ENCODE measurements at places on chromosomes 6 and 20. TPM values are rescaled to one million over a fixed set of nuclear protein-coding genes. Genes with fewer than 3 reads are reported as not detected.
A peak's percentile ranks its signal among the peaks of the same experiment; 100 is the strongest.

CUTA gene
- 367 TPM for polyA plus RNA-seq

DNA sequence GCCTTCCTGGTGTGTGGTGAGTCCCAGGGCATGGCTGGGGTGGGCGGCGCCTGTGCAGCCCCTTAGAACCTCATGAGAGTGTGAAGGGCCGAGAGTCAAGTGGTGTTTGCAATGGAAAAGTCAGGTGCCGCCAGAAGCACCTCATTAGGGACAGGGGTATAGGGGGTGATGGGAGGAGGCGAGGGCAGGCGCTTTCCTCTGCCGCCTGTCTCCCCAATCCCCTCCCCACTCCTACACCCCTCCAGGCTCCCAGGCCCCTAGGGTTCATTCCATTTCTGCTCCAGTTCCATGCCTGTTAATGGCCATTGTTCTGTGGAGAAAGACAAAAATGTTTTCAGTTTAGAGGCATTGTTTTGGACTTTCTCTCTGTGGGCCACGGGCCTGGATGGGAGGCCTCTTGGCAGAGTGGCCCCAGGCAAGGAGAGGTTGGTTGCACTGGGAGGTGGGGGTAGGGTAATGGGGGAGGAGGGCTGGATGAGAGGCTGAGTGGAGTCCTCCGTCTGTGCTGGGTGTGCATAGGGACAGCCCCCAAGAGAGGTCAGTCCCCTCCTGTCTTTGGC, 21.4 kb upstream of the SCUBE3 start:
- peak overlapping the region; percentile 79 for H3K4me3 ChIP-seq
- H3K27me3 ChIP-seq, result no peaks in the 10 kb centered on the region

- H3K4me1 ChIP-seq, result peaks cover 1% of the 10 kb centered on the region
- no peak overlapping the region for H3K4me3 ChIP-seq
- no peak overlapping the region for H3K27ac ChIP-seq
- DNase-seq, result no peak
- peaks cover 1% of the 10 kb centered on the region for H3K27me3 ChIP-seq
Observed at GRCh38 chr20:39310363-39310995, 348.3 kb downstream of the DHX35 start.

TFAP2A gene
- polyA plus RNA-seq, result not detected

COL10A1 gene
- not detected for polyA plus RNA-seq

GRCh38 chr6:75349262-75349984, 64.8 kb upstream of the TMEM30A start:
- DNase-seq, result no peak
- peaks cover 4% of the 10 kb centered on the region for H3K27me3 ChIP-seq
- H3K27ac ChIP-seq, result no peak overlapping the region
- H3K4me3 ChIP-seq, result no peak overlapping the region

CCDC170 gene
- not detected for polyA plus RNA-seq

GRCh38 chr6:128482642-128483041, 37.8 kb downstream of the PTPRK start:
- DNase-seq, result no peak
- no peak overlapping the region for H3K27ac ChIP-seq
- no peaks in the 10 kb centered on the region for H3K36me3 ChIP-seq
- no peak overlapping the region for H3K4me3 ChIP-seq
- H3K4me1 ChIP-seq, result peaks cover 11% of the 10 kb centered on the region
- peaks cover 3% of the 10 kb centered on the region for H3K27me3 ChIP-seq

GRCh38 chr6:26286168-26286877, 78.7 kb upstream of the BTN3A2 start:
- peak overlapping the region; percentile 99 for H3K27ac ChIP-seq
- DNase-seq, result peak; percentile 82
- H3K27me3 ChIP-seq, result peaks cover 18% of the 10 kb centered on the region
- peak overlapping the region; percentile 89 for H3K4me3 ChIP-seq

ZSCAN12 gene
- polyA plus RNA-seq, result 1.9 TPM

- H3K27ac ChIP-seq, result no peak overlapping the region
- peaks cover 2% of the 10 kb centered on the region for H3K27me3 ChIP-seq
- no peak overlapping the region for H3K4me3 ChIP-seq
- H3K4me1 ChIP-seq, result peaks cover 3% of the 10 kb centered on the region
- H3K36me3 ChIP-seq, result no peaks in the 10 kb centered on the region
Observed at GRCh38 chr6:31718265-31718664, 3.1 kb downstream of the LY6G6D start.

GRCh38 chr6:128493877-128494276, 26.5 kb downstream of the PTPRK start:
- H3K4me1 ChIP-seq, result peaks cover 4% of the 10 kb centered on the region
- no peak for DNase-seq
- no peaks in the 10 kb centered on the region for H3K36me3 ChIP-seq
- peaks cover 3% of the 10 kb centered on the region for H3K27me3 ChIP-seq

TBX18 gene
- polyA plus RNA-seq, result not detected

DNA sequence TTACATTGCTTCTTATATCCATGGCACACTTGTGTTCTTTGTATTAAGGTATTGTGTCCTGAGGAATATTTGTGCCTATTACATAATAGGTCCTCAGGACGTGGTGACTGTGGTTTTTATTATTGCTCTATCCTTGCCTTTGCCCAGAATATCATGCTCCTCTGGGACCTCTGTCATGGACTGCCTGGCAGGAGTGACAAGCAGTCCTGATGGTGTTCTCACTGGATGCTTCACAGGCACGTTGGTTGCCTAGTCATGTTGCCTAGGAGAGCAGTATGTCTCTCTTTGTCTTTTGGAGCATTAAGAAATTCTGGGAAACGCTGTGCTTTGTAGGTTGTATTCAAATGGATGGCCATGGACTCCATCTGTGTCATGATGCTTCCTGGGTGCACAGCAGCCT, 24.7 kb upstream of the MROH8 start:
- H3K4me3 ChIP-seq, result no peak overlapping the region
- H3K27ac ChIP-seq, result no peak overlapping the region
- H3K27me3 ChIP-seq, result no peaks in the 10 kb centered on the region
- no peak for DNase-seq

GRCh38 chr6:41494212-41495110, 51.7 kb upstream of the FOXP4 start:
- DNase-seq, result no peak
- H3K4me3 ChIP-seq, result no peak overlapping the region

TSBP1 gene
- not detected for polyA plus RNA-seq

Data from immature natural killer cell (primary cell).